ENCODE measurements at places on chromosomes 6 and 20.

DNA sequence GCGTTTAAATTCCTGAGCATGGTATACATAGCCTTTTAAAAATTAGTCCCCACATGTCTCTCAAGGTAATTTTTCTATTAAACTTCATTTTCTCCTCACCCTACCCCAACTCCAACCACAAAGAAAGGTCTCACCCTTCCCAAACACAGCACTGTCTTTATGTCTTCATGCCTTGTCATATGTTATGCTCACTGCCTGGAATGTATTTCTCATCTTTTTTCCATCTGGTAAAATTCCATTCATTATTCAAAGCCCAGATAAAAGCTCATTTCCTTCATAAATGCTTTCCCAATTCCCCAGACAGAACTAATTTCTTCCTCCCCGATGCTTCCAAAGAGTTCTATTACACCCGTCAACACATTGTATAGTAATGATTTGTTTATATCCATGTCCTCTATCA, 302.0 kb downstream of the ALDH8A1 start:
- no peak for DNase-seq

DNA sequence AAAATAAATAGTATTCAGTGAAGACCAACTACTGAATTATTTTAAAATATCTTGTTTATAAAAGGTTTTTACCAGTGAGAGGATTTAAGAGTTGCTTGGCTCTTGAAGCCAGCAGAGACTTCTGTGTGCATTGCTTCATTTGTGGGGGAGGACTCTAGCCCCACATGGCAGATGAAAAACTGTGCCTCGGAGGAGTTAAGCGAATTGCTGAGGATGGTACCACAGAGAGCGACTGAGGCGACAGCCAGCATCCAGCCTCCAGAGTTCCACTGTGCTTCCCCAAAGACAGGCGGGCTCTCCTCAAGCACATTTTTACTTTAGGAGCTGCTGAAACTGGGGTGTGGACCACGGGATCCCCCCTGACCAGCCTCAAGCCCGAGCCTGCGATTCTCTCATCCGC, 80.7 kb downstream of the THBS2 start:
- DNase-seq = no peak

DNA sequence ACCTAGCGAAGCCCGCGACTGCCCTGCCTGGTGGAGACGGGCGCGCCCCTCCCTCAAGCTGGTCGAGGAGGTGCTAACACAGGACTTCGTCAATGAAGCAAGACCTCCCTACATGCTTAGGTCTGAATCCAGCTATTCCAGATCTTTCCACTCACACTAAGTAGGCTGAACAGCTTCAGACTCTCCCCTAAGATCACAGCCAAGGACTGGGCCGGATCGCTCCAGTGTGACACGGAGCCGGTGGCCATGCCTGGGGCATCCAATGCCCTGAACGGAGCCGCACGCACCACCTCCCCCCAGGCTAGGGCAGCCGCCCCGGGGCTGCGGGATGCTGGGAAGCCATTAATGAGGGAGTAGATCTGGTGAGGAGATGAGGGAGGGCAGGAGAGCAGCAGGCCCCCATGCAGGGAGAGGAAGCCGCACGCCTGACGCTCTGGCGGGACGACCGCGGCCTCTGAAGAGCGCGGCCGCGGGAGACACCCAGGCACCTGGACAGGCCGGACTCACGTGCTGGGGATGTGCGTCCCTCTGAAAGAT, 200.0 kb downstream of the WDR27 start:
- DNase-seq = no peak

DNA sequence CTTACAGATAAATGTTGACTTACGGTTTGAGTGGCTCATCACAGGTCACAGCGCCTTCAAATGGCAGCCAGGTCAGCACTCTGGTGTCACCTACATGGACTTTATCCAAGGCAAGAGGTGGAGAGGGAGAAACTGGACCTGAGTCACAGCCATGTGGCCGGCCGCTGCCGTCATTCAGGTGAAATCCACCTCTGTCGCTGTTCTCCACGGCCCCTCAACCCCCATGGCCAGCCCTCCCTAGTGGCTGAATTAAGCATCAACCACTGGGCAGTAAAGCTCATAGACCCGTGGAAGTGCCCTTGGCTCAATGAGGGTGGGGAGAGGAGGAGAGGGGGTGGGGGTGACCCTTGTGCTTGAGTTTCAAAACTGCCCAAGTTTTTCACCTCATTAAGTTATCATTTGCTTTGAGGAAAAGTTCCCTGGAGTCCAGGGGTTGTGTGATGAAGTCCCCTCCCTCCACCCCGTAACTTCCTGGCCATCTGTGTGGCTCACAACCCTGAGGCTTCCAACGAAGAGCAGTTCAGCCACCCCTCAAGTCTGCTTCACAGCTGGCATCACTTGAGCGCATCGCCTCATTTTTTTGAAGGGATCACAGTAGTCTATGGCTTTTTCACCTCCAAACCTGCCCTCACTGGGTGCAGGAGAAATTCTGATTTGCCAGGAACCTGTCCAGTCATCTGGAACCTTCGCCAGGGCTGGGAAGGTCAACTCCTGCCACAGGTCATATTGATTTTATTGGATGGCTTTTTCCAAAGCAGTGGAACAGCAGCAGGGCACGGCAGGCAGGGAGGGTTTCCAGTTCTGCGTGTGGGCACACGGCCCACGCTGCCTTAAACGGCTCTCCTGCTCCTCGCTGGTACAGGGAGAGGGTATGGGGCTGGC, 43.5 kb upstream of the APCDD1L start:
- DNase-seq = no peak

- DNase-seq = no peak
Measured at GRCh38 chr6:133523816-133524215, 282.7 kb downstream of the EYA4 start.

- DNase-seq = no peak
Measured at GRCh38 chr6:39312912-39313525, 1.2 kb downstream of the KCNK17 start.

- no peak for DNase-seq
Measured at GRCh38 chr6:160190973-160191372, 67.6 kb downstream of the SLC22A2 start.

DNA sequence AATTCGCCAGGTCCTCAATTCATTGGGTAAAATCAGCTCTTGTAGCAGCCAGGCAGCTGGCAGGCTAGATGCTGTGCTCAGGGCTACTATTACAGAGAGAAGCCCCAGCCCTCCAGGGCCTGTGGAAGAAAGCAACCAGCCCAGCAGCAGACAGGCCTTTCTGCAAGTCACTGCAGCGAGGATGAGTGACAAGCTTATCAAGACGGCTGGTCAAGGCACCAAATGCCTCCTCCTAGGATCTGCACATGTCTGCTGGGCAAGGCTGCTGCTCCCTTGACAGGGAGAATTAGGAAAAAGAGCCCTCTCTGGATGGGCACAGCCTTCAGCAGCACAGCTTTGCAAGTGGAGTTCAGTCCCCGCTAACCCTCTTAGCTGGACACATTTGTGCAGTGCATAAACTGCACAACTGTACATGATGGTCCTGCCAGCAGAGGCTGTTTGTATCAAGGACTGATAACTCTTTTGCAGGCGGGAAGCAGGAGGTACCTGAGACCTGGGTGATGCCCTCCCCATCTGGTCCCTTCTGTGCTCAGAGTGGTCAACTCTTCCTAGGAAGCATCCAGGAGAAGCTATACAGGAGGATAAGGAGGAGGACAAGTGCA, 89.9 kb downstream of the CDC5L start:
- DNase-seq = no peak

- DNase-seq = no peak
Measured at GRCh38 chr6:44575644-44576043, 188.1 kb downstream of the CDC5L start.

- no peak for DNase-seq
Measured at GRCh38 chr6:151992091-151992490, 184.6 kb downstream of the ESR1 start.

GRCh38 chr20:2133318-2134183, 31.9 kb downstream of the STK35 start:
- no peak for DNase-seq

GRCh38 chr6:148727104-148727503, 19.7 kb upstream of the UST start:
- DNase-seq = no peak

DNA sequence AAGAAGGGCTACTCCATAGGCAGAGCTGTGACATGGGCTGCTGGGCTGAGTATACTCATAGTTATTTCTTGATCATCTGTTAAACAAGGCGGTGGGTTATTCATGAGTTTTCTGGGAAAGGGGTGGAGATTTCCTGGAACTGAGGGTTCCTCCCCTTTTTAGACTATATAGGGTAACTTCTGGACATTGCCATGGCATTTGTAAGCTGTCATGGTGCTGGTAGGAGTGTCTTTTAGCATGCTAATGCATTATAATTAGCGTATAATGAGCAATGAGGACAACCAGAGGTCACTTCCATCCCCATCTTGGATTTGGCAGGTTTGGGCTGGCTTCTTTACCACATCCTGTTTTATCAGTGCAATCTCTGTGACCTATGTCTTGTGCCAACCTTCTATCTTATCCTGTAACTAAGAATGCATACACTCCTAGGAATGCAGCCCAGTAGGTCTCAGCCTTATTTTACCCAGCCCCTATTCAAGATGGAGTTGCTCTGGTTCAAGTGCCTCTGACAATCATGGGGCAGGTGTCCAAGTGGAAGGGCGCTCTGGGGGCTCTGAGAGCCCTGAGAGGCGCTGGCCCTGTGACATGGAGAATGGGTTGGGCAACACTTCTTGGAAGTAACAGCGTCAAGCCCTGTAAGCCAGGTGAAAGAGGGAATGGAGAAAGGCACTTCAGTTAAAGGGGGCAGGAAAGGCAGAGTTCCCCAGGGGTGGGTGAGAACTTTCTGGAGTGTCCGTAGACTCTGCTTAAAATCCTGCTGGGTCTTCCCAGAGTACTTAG, 354.2 kb upstream of the SULF2 start:
- peak; percentile 74 for DNase-seq

GRCh38 chr6:9799582-9799981, 615.3 kb downstream of the TFAP2A start:
- no peak for DNase-seq

GRCh38 chr6:85580118-85580877, 13.4 kb downstream of the SNX14 start:
- DNase-seq = peak; percentile 5

- no peak for DNase-seq
Measured at GRCh38 chr6:83853178-83854000, at the start of gene RIPPLY2. Gene RIPPLY2, plus strand, starts transcription at chr6:83853360. Its CDS starts 57 bp downstream, at chr6:83853417.

DNA sequence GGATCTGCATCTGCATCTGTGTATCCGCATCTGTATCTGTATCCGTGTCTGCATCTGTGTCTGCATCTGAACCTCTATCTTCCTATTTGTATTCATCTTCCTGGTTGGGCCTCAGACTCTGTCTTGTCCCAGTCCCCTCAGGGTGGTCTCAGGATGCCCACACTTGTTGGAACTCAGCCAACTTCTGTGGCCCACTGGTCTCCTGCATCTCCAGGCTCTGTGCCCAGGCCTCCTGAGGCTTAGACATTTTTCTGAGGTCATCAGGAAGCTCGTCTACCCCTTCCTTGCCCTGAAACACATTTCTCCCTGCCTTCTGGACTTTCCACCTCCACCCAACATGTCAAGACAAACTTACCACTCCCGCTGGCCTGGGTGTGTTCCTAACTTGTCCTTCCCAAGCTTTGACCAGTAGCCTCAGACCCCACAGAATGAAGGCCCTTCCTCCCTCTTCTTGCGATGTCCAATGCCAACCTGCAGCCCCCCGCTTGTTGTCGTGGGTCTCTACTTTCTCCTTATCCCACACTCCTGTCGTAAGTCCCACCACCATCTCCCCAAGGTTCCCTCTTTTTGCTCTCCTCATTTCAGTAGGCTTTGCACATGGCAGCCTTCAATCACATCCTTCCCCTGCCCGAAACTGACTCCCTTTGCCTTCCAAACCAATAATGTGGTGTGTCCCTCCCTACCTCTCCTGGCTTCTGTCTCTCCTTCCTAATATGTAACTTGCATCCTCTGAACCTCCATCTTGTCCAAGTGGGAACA, 176.5 kb downstream of the DLL1 start:
- no peak for DNase-seq

- DNase-seq = no peak
Measured at GRCh38 chr6:6689400-6690143, 101.1 kb downstream of the LY86 start.

DNA sequence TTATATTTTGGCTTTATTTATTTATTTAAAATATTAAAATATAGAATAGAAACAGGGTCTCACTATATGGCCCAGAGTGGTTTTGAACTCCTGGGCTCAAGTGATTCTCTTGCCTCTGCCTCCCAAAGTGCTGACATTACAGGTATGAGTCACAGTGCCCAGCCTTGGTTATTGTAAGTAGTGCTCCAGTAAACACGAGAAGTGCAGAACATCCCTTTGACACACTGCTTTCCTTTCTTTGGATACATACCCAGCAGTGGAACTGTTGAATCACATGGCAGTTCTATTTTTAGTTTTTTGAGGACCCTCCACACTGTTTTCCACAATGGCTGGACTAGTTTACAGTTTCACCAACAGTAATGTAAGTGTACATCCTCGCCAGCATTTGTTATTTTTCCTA, 203.9 kb downstream of the PHF3 start:
- peak; percentile 90 for DNase-seq

- no peak for DNase-seq
Measured at GRCh38 chr20:2137552-2138201, 36.0 kb downstream of the STK35 start.

DNA sequence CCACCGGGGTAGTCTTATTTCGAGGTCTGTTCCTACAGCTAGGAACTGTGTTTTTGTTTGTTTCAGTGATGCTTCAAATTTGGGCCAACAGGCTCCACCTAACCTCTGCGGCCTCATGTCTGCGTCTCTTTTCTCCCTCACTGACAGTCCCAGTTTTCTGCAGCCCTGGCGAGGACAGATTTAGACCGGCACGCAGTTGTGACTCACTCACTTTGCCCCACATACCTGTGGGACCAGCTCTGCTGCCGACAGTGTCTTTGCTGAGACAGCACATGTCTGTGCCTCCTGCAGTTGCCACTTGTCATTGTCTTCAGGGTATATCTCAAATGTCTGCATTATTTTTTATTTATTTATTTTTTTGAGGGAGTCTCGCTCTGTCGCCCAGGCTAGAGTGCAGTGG, 29.2 kb downstream of the OSBPL2 start:
- no peak for DNase-seq

DNA sequence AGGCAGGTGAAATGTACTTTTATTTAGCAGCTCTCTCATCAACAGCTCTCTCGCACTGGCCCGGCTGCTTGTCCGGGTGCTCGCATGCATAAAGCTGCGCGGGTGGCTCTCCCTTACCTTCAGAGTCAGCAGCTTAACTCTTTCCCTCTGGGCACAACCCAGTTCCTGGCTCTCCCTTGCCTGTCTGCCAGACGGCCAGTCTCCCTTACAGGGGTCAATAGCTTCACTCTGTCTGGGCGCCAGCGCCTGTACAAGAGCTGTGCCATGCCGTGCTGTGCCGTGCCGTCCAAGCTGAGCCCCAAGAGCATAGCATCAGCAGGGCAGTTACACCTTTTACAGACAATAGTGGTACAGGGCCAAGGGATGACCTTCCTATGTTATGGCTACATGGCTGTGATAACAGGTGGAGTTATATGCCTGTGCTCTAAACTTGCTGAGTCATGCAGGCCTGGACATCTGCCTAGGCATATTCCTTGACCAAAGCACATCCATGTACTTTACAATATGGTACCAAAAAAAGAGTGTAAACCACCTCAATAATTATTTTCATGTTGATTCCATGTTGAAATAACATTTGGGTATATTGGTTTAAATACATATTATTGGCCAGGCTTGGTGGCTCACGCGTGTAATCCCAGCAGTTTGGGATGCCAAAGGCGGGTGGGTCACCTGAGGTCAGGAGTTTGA, 47.9 kb downstream of the BLTP3A start:
- no peak for DNase-seq

Measured in H4 (cell line).